SK-N-SH (cell line): ENCODE measurements at places on chromosomes 4 and X. TPM values are rescaled to one million over a fixed set of nuclear protein-coding genes. Genes with fewer than 3 reads are reported as not detected.

DCAF4L1 gene
- polyA plus RNA-seq, result 0.05 and 0.11 TPM in 2 replicates

- no peak for DNase-seq
Measured at GRCh38 chrX:7889680-7890079, 37.5 kb downstream of the PNPLA4 start.

- no peak for DNase-seq
Measured at GRCh38 chr4:139212900-139213299, 35.9 kb upstream of the ELF2 start.

HSFX4 gene
- not detected in 2 replicates for polyA plus RNA-seq

LAS1L gene
- polyA plus RNA-seq, result 39.0 and 43.6 TPM in 2 replicates

- DNase-seq, result no peak
Measured at GRCh38 chrX:110201799-110202198, 116.1 kb downstream of the AMMECR1 start.

DNA sequence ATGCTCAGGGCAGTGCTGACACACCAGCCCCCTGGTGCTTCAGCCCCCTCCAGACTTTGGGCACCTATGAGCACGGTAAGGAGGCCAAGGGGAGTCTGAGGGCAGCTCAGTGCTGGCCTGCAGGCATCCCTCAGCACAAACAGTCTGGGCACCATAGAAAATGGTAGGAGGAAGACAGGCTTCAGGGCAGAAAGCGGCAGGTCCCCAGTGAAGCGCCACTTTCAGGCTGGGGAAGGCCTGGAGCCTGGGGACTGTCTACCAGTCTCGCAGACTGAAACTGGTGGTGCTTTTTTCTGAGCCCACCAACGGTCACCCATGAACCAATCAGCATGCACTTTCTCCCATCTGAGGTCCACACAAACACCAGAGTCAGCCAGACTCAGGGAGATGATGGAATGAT, 1074.7 kb downstream of the PCDH18 start:
- DNase-seq, result no peak

SGCB gene
- polyA plus RNA-seq, result 25.1 and 33.4 TPM in 2 replicates

DNA sequence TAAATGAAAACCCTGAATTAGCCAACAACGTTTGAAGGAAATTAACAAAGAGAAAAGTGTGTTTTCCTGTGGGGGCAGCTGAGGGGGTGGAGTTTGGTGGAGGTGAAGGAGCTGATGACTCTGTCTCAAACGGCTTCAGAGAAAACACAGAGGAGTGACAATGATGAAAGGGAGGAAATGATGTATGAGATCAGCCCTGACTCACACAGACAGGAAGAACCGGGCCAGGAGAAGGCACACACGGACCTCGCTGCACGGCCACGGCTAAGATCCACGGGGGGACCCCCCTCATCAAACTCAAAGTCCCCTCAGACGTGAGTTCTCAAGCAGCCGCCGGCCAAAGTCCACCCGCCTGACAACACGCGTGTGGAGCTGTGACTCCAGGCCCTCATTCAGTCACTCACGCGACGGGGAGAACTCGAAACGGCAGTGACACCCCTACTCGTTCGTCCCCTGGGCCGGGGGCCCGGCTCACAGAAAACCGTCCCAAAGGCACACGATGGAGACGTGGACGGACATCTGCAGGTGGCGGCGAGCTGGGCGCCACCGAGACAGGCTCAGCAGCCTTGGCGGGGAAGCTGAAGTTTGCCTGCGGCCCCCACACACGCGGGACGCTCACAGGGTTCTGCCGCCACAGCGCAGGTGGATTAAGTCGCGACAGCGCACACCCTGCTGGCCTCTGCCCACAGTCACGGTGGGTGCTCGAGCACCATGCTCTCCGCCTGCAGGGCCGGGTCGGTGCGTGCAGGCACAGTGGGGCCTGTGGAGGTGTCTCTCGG, 28.8 kb downstream of the PPP2R3B start:
- no peak for DNase-seq

DNA sequence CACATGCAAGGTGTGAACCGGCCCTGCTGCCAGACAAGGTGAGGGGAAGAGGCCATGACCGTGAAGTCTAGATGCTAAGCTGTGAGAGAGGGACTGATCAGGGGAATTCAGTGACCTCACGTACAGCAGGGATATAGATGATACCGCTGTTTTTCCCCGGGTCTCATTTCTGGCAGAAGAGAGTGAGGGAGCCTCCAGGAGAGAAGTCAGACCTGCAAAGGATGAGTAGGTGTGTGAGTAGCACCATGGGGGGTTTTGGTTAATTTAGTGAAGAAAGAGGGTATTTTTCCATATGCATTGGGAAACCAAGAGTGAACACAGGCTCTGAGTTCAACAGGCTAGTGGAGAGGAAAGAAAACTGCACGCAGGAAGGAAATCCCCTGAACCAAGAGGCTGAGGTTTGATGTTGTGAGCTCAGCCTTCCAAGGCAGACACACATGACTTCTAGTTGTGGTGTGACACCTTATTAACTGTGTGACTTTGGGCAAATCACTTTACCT, 127.6 kb upstream of the GATB start:
- DNase-seq, result no peak
